ENCODE measurements at places on chromosomes 13 and 19. TPM values are rescaled to one million over a fixed set of nuclear protein-coding genes. Genes with fewer than 3 reads are reported as not detected.

FGF22 gene
- 0.35 TPM for total RNA-seq

C19orf85 gene
- not detected for total RNA-seq

CD177 gene
- 0.06 TPM for total RNA-seq

SAMD1 gene
- 26.5 TPM for total RNA-seq

DACT3 gene
- 3.7 TPM for total RNA-seq

LRG1 gene
- total RNA-seq: 2.3 TPM

PCDH17 gene
- 3.0 TPM for total RNA-seq

KLC3 gene
- not detected for total RNA-seq

FXYD7 gene
- total RNA-seq: not detected

DPF1 gene
- 1.0 TPM for total RNA-seq

PTH2 gene
- not detected for total RNA-seq

ZSCAN5C gene
- not detected for total RNA-seq

STOML3 gene
- not detected for total RNA-seq

ELL gene
- 13.6 TPM for total RNA-seq

KCNN1 gene
- 0.41 TPM for total RNA-seq

Measured in glomerular endothelial cell (primary cell).